ENCODE measurements at places on chromosomes 7 and 10. TPM values are rescaled to one million over a fixed set of nuclear protein-coding genes. Genes with fewer than 3 reads are reported as not detected.

DNA sequence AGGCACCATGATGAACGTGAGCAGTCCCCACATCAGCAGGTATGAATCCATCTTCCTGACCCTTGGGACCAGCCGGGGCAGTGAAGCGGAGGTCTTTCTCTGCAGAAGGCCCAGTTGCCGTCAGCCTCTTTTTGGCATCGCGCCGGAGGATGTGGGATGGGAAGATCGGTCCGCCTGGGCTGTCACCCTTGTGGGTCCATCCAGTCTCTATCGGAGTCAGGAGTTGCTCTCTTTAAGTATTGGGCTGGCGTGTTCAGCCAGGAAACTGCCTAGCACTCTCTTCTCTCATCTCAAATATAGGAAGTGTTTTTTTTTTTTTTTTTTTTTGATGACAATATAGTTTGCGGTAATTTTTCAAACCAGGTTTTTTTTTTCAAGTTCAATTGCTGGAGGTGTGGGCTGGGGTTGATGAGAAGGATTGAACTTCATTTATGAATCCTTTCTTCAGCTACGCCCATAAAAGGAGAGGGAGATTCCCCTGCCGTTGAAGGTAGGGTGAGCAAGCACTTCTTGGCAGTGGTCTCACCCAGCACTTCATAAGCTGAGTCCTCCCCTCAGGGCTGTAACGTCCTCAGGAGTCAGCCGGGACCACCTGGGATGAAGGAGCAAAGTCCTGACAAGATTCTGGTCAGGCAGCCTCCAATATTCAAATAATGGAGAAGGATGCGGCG is at the start of gene IL2RA:
Gene IL2RA (minus strand): TSS at position 267 of the 671 bp plus-strand sequence. CDS start 216 bp downstream, at position 51.
- DNase-seq, result peak; percentile 36

DNA sequence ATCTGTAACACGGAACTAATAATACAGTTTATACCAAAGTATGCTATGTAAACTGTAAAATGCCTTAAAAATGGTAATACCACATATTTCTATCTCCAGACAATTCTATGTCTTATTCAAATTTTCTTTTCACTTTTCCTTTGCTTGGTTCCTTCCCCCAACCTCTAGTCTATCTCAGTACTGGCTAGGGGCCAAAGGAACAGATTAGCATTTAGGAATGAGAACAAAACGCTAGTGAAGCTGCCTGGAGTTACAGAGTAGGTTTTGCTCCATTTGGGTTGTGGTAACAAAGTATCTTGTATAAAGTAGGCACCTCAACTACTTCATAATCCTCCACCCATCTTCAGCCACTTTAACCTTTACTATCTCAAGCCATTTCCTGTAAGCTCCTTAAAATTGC is 94.1 kb downstream of the HBP1 start:
- no peak for DNase-seq

GRCh38 chr10:129897871-129898626 is 66.0 kb downstream of the EBF3 start:
- no peak for DNase-seq

DNA sequence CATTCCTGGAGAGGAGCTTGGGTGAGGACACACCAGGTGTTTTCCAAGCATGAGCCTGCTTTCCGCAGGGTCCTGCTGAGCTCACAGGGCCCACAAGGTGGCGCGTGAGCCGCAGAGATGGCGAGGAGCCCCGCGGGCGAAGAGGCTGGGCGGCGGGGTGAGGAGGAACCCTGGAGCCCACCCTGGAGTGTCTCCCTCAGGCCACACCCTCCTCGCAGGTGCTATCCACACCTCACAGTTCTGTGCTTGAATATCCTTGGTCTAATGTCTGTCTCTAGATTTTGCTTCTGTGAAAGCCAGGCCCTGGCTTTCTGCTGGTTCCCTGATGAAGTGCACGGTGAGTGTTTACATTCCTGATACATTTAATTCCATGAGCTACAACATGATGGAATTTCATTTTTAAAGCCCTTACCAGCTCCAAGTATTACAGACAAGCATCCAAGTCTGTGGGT is 433.6 kb downstream of the ACTR3B start:
- no peak for DNase-seq

GRCh38 chr7:107609811-107610261 is 29.8 kb downstream of the BCAP29 start:
- DNase-seq, result no peak

- peak; percentile 4 for DNase-seq
Measured at GRCh38 chr7:143002106-143002505, 24.8 kb downstream of the OR9A2 start.

GRCh38 chr10:69327463-69328379 is 49.4 kb downstream of the HK1 start:
- DNase-seq, result peak; percentile 74

- no peak for DNase-seq
Measured at GRCh38 chr7:4837803-4838625, 23.8 kb downstream of the PAPOLB start.

GRCh38 chr7:69749994-69750393 is 151.7 kb downstream of the AUTS2 start:
- no peak for DNase-seq

GRCh38 chr7:115435178-115435577 is 513.3 kb downstream of the MDFIC start:
- no peak for DNase-seq

GRCh38 chr10:20466731-20467130 is 430.4 kb downstream of the NEBL start:
- no peak for DNase-seq

DNA sequence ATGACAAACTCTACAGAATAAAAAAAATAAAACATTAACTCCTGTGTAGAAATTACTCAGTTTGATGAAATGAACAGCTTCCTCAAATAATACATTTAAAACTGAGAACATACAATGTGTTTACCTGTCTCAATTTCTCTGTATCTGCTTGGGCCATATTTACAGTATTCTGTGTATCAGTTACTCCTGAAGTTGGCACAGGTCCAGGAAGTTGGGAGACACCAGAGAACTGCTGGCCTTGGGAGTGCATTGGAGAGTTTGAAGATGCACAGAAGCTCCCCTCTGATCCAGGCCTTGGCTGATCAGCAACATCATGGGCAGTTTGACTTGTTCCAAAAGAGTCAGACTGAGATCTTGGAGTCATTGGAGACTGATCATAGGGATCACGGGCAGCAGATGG is 155.1 kb downstream of the GALNT11 start:
- DNase-seq, result no peak

The NPSR1 gene
- polyA plus RNA-seq, result not detected

The GARS1 gene
- polyA plus RNA-seq, result 48.6 TPM

The CFAP43 gene
- polyA plus RNA-seq, result 0.06 TPM
